ENCODE measurements at places on chromosomes 2 and 18.

DNA sequence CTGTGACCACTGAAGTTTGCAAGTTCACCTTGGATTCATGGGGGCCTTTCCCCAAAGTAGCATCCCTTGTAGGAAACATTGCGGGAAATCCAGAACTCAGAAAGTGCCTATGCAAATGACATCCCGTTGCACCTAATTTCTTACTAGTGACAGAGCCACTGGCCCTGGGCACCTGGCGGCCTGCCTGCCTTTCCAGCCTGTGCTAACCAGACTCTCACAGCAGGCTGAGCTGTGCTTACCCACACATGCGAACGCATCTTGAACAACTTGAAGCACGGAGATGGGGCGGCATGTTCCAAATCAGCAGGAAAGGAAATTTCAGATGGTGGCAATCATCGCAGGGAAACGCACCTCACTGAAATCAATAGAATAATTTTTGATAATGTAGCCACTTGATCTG lies 405.8 kb downstream of the TMEM182 start:
- no peak for DNase-seq

- DNase-seq: no peak
Observed at GRCh38 chr2:40421631-40422297, 30.1 kb downstream of the SLC8A1 start.

- DNase-seq: no peak
Observed at GRCh38 chr2:20972110-20972509, 71.8 kb downstream of the APOB start.

GRCh38 chr18:22830511-22830910 lies 102.6 kb upstream of the RBBP8 start:
- no peak for DNase-seq

DNA sequence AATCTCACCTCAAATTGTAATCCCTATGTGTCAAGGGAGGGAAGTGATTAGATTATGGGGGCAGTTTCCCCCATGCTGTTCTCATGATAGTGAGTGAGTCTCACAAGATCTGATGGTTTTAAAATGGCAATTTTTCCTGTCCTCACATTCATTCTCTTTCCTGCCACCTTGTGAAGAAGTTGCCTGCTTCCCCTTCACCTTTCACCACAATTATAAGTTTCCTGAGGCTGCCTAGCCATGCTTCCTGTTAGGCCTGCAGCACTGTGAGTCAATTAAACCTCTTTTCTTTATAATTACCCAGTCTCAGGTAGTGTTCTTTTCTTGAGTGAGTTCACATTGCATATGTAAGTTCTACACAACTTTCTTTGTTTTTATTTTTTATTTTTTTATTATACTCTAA lies 271.5 kb downstream of the EXOC6B start:
- no peak for DNase-seq

- no peak for DNase-seq
Observed at GRCh38 chr2:15825276-15825980, 114.9 kb upstream of the MYCN start.

GRCh38 chr2:49754381-49754780 lies 600.1 kb upstream of the FSHR start:
- no peak for DNase-seq

DNA sequence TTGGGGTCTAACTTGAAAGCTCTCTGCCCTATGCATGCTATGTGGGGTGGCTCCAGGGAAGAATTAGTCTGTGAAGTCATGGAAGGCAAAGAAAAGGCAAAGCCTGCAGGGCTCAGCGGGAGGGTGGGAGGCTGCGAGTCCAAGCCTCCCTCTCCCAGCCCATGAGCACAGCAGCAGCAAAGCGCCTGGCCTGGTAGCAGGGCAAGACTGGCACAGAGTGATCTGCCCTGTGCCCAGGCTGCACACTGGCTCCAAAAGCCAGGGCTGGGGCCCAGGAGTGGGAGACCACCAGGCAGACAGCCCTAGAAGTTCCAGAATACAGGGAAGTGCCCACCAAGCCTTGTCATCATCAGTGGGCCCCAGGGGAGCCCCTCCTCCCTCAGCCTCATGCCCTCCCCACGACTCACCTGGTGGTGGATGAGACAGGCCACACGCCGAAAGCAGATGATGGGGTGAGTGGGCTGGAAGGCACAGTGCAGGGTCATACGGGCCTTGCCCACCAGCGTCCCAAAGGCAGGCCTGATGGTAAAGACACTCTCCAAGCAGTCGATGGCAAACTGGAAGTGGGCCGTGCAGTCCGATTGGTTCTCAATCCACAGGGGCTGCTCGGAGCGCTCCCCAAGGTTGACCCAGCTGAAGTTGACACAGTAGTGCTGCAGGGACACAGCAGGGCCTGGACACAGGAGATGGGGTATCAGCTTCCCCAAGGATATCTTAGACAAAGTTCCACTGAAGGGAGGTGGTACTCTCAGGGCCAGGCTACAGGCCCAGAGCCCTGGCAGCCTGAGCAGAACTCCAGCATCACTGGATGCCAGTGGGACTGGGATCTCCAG lies 12.1 kb downstream of the CFAP65 start:
- no peak for DNase-seq

GRCh38 chr2:56288838-56289580 lies 105.2 kb downstream of the CCDC85A start:
- no peak for DNase-seq

DNA sequence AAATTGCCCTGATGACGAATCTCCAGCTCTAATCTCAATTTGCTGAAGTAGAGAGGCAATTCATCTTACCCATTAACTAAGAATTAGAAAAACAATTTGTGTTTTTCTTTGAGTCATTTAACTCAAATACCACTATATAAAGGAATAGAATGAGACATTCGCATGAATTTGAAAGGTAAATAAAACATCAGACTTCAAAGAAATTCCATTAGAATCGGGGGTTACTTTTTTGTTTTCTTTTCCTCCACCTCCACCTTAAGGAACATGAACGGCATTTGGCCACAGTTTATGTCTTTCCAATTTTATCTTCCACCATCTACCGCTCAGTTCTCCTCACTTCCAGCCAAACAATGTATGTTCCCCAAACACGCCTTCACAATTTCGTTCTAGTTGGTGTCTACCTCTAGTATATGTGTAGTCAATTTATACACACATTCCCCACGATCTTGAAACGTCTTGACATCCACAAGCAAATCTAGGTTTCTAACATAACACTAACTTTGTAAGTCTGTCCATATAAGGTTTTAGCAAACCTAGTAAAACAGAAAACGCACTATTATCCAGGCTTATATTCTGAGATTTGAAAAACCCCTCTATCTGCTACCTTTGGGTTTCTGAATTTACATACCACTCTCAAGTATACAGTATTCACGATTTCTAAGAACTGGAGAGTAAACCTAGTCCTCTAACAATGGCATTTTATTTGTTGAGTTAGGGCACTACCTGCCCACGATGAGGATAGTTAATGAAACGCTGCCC lies 1.2 kb upstream of the SMCHD1 start:
- DNase-seq: peak; percentile 49

DNA sequence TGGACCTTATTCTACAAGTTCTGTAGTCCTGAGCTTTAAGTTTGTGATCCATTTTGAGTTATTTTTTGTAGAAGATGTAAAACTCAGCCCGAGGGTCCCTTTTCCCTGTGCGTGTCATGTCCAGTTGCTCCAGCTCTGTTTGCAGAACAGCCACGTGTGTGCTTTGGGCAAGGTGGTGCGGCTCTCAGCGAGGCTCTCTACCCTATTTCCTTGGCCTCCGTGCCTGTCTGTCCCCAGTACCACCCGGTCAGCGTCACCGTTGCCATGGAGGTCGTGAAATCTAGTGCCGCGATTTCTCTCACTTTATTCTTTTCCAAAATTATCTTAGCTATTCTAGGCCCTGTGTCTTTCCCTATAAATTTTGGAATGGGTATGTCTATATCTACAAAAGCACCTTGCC lies 141.0 kb upstream of the CTDP1 start:
- no peak for DNase-seq

GRCh38 chr2:210203147-210203546 lies 22.1 kb downstream of the ACADL start:
- no peak for DNase-seq

DNA sequence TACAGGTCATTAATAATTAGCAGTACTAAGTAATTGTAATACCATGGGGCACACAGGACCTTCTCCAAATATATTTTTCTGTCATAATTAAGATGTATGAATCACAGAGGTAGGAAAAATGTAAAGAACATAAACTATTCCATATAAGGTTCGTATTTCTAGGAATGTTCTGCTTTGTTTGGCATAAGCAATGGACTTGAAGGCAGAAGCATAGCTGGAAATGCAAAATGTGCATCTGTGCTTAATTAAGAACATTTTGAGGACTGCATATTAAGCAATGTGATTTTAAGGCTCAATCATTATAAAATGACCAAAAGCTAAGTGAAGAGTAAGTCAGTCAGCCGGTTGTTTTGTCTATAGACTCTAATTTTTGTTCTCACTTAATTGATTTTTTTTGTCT lies 123.2 kb downstream of the RBM43 start:
- DNase-seq: no peak

- peak; percentile 36 for DNase-seq
Observed at GRCh38 chr2:179454443-179455171, 190.0 kb upstream of the SESTD1 start.

DNA sequence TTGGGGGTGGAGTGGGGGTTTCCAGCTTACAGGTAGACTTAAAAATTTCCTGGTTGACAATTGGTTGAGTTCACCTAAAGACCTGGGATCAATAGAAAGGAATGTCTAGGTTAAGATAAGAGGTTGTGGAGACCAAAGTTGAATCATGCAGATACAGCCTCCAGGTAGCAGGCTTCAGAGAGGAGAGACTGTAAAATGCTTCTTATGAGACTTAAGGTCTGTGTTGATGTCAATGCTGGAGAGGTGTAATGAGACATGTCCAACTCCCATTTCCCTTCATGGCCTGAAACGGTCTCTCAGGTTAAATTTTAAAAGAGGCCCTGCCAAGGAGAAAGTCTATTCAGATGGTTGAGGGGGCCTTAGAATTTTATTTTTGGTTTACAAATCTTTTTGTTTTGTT lies 38.5 kb upstream of the RND3 start:
- DNase-seq: no peak

DNA sequence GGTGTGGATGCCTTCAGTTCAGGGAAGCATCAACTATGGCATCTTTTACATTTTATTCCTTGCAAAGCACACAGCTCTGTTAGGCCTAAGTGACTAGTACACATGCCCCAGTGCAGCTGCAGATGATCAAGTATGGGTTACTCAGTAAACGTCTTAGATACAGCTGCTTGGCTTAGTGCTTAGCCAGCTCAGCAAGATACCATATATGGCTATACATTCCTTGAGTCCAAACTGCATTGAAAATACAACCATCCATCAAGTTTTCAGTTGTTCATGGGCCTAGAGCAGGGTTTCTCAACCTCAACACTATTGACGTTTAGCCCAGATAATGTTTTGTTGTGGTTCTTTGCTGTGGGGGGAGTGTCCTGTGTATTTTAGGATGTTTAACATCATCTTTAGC lies 769.9 kb downstream of the TSN start:
- DNase-seq: no peak

- no peak for DNase-seq
Observed at GRCh38 chr18:3494245-3494526, 44.2 kb downstream of the TGIF1 start.

GRCh38 chr2:75480971-75481836 lies 79.5 kb downstream of the EVA1A start:
- peak; percentile 34 for DNase-seq

DNA sequence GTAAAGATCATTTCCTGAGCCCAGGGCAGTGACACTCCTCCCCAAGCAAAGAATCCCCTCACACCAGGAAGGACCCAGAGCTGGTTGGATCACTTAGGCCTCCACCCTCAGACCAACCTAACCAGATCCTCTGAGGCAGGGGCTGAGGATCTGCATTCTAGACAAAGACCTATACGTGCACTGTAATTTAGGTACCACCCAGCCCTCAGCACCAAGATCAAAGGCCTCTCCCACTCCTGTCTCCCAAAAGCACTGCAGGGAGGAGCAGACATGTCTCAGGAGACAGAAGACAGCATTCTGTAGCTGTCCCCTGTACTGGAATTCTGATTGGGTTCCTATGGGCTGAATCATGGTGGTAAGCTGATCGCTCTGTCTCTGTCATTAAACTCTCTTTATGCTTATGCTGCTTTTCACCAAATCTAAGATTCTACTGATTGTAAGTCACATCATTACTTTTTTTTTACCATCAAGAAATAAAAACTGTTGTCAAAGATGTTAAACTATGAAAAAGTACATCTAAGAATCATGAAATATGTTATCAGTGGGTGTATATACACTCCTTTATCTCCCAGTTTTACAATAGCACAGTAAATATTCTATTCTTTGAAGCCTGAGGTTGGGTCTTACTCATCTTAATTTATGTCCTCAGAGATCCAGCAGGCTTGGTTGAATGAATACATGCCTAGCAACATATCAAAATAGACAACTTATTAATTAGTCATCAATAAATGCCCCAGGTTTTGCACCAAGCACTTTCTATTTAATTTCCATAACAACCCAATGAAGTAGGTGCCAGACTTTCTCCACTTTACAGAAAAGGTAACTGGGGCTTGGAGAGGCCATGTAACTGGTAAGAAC lies 28.3 kb downstream of the MCFD2 start:
- DNase-seq: peak; percentile 52

DNA sequence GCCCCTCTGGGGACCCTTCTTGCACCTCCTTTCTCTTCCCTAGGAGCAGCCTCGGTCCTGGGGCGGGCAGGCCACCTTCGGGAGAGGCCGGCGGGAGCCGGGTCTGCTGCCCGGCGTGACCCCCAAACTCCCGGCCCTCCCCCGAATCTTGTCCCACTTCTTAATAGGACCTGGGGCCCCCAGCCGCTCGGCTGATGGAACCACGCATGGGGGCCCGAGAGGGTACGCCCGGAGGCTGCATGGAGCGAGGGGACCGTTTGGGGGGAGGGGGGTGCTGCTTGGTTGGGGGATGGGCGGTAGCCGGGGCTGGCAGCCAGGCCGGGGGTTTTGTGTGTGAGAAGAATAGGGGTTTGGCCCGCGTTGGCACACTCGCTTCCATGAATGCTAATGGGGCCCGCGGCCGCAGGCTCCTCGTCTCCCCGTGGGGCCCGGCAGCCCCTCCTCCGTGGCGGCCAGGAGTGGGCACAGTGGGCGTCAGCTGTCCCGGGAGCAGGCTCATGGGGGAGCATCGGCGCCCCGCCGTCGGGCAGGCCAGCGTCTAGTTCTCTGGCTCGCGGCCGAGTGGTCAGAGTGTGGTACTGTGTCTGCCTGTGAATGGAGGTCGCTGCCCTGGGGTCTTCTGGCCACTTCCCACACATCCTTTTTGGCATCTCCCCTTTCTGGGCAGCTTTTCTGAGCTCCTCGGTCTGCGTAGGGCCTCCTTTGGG lies 1.0 kb downstream of the GAREM2 start:
- DNase-seq: no peak

- no peak for DNase-seq
Observed at GRCh38 chr2:42653908-42654445, 85.5 kb downstream of the MTA3 start.
